Uterus (tissue), 4 donors: ENCODE measurements at places on chromosomes 16 and 17. TPM values are rescaled to one million over a fixed set of nuclear protein-coding genes. Genes with fewer than 3 reads are reported as not detected.

GRCh38 chr17:26782153-26782552 is 511.8 kb upstream of the WSB1 start:
- no peak for DNase-seq

GRCh38 chr17:17154981-17155380 is 51.2 kb downstream of the PLD6 start:
- no peak for DNase-seq

DNA sequence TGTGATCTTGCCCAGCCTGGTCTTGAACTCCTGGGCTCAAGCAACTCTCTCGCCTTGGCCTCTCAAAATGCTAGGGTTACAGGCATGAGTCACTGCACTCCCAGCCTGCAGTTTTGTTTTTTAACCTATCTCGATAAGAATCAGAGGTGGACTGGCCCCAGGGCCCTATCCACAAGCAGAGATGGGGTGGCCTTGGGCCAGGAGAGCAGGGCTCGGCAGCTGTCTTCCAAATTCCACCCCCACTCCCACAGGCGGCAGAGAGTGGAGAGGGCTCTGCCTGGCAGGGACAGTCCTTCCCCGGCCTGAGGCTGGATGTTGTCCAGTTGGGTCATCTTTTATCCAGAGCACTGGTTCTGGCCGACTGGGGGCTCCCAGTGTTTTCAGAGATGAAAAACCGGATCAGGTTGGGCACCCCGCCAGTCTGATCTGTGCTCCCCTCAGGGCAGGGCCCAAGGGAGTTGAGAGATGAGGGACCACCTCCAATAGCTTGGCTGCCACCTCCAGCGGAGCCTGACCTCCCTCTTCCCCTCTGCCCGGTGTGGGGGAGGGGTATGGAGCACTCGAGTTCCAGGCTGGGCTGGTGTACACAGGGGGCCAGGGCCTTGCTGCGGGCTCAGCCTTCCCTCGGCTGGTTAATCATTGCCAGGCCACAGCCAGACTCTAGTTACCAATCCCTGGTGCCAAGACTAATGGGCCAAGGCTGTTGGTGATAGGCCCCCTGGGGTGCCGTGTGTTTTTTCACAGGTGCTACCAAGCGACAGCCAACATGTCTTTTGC is 30.3 kb upstream of the MYO15B start:
- peak; percentile 44 for DNase-seq

GRCh38 chr17:58911741-58912343 is 156.2 kb downstream of the PPM1E start:
- no peak for DNase-seq

DNA sequence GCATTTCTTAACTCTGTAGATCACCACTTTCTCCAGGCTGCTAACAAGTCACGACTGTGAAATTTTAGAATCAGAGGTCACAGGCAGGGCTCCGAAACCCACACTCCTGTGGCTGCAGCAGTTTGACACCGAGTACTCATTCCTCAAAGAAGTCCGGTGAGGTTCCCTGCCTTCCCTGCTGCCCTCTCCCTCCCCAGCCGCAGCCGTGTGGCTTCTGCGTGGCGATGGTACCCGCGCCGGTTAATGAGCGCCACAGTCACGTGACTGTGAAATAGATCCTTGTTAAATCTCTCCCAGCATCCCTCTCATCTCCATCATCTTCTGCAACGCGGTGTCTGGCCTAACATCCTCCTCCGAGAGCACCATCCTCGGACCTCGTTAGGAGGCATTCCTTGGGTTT is 65.2 kb upstream of the ENDOV start:
- DNase-seq, result no peak

GRCh38 chr17:83161298-83162034 is 82.1 kb downstream of the METRNL start:
- DNase-seq, result no peak

DNA sequence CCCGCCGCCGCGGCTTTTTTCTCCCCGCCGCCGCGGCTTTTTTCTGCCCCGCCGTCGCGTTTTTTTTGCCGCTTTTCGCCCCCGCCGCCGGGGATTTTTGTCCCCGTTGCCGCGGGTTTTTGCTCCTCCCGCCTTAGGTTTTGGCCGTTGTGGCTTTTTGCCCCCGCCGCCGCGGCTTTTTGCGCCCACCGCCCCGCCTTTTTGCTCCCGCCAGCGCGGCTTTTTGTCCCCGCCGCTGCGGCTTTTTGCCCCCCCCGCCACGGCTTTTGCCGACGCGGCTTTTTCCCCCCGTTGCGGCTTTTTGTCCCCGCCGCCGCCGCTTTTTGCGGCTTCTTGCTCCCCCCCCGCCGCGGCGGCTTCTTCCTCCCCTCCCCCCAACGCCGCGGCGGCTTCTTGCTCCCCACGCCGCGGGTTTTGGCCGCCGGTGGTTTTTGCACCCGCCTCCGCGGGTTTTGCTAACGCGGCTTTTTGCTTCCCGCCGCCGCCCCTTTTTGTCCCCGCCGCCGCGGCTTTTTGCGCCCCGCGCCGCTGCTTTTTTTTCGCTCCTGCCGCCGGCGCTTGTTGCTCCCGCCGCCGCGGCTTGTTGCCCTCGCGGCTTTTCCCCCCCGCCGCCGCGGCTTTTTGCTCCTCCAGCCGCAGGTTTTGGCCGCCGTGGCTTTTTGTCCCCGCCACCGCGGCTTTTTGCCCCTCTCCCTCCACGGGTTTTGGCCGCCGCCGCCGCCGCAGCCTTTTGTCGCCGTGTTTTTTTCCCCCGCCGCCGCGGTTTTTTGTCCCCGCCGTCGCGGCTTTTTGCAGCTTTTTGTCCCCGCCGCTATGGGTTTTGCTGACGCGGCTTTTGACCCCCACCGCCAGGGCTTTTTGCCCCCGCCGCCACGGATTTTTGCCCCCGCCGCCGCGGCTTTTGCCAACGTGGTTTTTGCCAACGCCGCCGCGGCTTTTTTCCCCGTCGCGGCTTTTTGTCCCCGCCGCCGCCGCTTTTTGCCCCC is 150.3 kb downstream of the KCNJ18 start:
- DNase-seq, result no peak

GRCh38 chr16:19523184-19523558 is 571 bp upstream of the CCP110 start:
- peak; percentile 27 for DNase-seq

DNA sequence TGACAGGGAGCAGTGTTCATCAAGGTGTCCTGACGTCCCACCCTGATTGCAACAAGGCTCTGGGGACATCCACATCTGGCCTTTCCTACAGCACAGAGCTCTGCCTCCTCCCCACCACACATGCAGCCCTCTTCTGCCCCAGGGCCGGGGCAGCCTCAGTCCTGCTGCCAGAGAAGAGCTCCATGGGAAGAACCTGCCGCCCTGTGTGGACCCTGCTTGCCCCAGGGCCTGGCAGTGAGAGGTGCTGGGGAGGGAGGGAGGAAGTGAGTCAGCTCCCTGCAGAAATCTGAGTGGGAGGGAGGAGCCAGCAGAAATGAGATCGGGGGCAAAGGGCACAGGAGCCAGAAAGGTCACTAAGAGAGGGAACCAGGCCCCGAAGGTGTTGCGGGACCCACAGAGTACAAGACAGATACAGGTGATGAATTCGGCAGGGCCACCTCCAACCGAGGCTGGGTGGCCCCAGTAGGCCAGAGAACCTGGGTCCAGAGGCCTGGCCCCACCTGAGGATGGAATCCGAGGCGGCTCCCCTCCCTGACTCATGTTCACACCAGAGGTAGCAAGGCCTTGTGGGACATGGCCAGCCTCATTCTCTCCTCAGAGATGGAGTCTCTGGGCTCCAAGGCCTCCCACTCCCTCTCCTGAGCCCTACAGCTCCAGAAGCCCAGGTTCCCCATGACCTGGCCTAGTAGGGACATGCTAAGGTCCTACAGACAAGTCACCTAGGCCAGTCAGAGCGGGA is 24.8 kb downstream of the MYO18A start:
- DNase-seq, result peak; percentile 32

GRCh38 chr17:21176773-21177395 is 37.1 kb downstream of the TMEM11 start:
- peak; percentile 3 for DNase-seq

DNA sequence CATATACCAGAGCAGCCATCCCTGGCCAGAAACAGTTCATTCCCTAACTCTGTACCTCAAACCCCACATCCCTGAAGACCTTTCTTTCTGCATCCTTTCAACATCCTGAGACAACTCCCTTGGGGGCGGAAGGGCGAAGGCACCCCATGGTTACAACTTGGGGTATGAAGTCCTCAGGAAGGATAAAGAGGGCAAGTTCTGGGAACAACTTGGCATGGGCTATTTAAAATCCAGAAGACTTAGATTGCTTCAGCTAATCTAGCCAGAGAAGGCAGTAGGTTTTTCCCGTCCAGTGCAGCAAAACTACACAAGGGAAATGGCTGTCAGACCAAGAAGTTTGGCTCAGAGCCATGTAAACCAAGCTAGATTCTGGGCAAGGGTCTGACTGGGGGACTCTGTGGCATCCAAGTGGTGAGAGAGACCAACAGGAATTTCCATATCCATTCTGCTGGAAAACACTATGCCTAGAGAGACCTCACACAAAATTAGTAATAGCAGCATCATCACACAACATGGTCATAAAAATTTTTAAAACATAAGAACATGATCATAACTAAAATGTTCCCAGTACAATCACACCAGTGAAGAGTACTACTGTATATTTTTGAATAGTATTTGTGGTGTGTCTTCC is 113.2 kb downstream of the CDYL2 start:
- DNase-seq, result no peak

- no peak for DNase-seq
Observed at GRCh38 chr17:6374761-6375312, 60.1 kb downstream of the AIPL1 start.

The CACNG1 gene
- not detected for total RNA-seq

The CHST4 gene
- not detected for total RNA-seq

The COX10 gene
- total RNA-seq, result 14.1 TPM

The RAB37 gene
- 1.1 TPM for total RNA-seq
